Stimulated activated CD4-positive, alpha-beta T cell treated with anti-CD3 and anti-CD28 coated beads, Interleukin-1b, Interleukin-23, amount 100 ng/mL, for 24 hours (primary cell): ENCODE measurements at places on chromosomes 4 and X.

- no peak for DNase-seq
These were observed 386.6 kb downstream of the CENPC start for GRCh38 chr4:67158666-67159065.

DNA sequence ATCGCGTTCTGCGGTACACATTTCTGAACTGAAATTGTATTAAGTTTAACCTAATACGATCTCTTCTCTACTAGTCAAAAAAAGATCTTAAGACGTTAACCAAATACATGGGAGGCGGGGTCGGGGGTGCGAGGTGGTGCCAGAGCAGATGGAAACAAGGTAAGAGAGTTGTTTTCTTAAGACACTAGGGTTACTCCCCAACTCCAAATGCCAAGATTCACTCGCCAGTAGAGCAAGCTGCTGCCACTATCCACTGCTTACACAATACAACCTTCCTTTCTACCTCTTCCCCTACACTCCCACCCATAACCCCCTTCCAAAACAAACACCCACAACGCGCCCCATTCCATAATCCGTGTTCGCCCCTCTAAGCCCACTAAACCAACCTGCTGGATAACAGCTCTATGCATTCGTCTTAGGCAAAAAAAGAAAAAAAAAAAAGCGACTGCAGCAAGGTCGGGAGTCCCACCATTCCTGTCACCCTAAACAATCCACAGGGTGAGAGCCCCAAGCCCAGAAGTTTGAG is 1.3 kb downstream of the LCORL start:
- no peak for DNase-seq

- no peak for DNase-seq
These were observed 7.0 kb upstream of the FRYL start for GRCh38 chr4:48787056-48787455.

DNA sequence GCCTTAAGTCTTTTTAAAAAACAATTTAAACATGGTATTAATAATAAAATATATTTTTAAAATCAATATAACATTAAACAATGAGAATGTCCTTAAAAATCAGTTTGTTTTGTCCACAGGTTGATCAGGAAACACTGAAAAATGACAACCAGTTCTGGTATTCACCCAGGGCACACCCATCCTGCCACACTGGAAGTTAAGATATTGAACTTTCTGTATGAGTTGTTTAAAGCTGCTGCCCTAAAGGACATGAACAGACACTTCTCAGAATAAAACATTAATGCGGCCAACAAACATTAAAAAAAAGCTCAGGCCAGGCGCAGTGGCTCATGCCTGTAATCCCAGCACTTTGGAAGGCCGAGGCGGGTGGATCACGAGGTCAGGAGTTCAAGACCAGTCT is 15.0 kb upstream of the HOPX start:
- no peak for DNase-seq

- DNase-seq: no peak
These were observed 18.7 kb downstream of the TMEM150C start for GRCh38 chr4:82543131-82543530.

DNA sequence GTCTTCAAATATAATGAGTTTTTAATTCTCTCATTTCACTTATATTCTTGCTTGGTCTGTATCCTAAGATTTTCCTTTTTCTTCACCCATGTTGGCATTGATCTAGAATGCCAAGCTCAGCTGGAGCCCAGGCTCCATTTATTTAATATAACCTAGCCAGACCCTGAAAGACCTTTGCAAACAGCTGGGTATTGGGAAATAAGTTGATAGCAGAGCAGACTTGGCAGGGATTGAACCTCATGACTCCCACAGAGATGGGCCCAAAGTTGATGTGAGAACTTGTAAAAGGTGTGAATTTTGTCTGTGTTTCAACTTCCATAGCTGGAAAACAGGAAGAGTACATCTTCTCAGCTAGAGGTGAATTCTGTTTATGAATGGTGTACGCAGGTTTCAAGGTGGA is 59.5 kb downstream of the SH2D1A start:
- no peak for DNase-seq
